ENCODE measurements at places on chromosomes 11 and 22.

DNA sequence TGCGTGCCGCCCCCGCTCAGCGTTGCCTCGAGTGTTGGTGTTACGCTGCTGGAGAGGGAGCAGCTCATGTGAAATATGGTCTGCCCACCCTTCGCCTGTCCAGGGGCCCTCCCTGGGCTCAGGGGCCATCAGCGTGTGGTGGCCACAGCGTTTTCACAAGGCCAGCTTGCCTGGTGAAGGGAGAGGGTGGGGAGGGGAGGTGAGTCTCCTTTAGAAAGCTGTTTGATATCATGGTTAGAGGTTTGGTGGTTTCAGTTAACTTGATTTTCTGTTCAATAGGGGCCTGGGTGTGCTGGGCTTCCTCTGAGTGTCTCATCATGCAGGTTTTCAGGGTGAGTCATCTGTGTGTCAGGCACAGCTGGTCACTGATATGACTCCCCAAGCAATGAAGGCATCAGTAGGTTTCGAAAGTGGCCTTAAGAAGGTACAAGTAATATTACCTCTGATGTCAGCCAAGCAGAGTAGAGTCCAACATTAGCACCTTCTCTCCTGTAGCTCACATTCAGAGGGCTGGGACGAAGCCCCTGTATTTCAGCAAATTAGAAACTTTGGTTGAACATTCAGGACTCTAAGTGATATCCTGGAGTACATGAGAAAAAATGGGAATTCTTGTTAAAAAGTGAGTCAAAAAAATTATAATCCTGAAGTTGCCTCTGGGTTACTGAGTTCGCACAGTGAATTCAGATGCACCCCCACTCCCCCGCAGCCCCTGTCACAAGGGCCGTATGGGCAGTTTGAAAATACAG, 172.5 kb downstream of the TBC1D22A start:
- no peak for DNase-seq

DNA sequence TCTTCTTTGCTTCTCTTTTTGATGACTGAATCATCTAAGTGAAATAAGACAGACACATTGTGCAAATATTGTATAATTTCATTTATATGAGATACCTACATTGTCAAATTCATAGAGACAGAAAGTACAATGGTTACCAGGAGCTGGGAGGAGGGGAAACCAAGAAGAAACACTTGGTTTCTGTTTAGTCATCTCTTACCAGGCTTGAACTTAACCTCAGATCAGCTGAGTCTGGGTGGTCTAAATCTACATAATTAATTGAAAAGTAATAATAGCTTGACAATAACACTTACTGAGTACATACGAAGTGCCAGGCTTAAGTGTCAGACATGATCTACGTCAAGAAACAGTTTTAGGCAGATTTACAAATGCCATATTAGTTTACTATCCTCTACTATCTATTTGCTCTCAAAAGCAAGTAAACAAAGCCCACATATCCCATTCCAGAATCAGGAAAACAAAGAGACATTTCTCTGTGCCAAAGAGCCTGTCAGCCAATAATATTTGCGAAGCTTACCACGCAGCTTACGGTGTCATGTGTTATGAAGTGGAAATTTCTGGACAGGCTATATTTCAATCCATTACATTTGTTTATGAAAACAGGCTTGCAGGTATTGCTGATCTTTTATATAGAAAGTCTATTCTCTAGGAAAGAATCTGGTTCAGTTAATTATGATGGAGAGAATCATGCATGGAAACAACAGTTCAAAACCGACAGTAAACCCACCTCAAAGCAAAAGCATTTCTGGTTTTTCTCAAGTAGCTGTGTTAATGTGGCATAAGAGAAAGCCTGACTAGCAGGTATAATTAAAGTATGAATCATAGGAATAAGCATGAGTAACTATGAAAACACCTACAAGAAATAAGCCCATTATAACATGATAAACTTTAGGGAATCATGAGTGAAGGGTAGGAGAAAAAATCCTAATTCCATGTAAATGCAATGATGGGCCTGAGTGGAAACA, 2.7 kb upstream of the ARHGAP42 start:
- no peak for DNase-seq

DNA sequence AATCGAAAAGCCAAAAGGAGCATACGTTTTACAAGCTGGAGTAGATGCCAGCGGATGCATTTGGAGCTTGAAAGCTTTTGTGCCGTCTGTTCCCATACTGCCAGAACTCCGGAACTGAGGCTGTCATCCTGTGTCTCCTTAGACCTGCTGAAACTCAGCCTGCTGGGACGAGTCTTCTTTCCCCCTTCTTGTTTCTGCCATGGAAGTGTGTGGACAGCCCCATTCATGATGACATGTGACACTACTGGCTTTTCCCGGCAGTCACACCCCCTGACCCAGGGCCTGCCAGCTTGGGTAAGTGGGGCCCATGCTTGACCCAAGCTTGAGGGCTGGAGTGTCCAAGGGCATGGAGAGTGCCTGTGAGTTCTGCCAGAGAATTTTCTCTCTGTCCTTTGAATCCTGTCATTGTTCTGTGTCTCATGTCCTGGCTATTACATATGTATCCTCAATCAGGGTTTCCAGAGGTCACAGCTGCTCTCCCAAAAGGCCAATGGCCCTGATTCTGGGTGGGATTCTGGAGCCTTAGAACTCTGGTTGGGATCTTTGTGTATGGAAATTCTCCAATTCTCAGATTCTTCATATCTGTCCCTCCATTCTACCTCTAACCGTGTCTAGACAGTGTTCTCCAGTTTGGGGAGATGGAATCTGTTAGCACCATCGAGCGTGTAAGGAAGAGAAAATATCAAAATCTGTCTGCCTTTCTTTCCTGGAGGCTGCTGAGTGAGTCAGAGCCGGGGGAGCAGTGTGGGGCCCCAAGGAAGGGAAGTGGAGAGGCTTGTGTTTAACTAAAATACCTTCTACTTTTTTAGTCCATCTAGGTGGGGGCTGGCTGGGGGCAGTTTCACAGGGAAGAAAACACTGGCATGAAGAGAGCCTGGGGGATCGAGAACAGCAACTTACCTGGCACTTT, 73.2 kb downstream of the KIAA1671 start:
- DNase-seq: no peak

- DNase-seq: no peak
Observed at GRCh38 chr11:62854013-62854824, 14.8 kb upstream of the WDR74 start.

DNA sequence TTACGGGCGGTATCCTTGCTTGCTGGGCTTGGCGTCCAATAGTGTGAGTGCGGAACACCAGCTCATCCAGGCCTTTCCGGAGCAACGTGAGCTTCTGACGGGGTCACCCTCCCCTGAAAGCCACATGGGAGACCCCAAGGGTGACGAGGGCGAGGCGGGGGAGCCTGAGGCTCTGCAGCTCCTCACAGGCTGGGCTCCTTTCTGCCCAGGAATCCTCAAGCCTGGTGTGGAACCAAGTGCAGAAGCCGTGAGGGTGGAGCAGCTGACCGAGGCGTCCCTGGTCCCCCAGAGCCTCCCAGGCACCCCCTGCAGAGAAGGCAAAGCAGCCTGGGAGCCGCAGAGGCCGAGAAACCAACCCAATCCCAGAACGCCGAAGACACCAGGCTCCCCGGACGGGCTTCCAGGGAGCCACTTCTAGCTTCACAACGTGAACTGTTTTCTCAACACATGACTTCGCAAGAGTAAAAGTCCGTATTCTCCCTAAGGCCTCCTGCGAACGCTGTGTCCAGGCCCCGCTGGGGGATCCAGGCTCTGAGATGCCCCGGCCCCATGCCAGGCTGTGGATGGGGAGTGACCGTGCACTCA, 530.3 kb downstream of the BRD1 start:
- DNase-seq: no peak

DNA sequence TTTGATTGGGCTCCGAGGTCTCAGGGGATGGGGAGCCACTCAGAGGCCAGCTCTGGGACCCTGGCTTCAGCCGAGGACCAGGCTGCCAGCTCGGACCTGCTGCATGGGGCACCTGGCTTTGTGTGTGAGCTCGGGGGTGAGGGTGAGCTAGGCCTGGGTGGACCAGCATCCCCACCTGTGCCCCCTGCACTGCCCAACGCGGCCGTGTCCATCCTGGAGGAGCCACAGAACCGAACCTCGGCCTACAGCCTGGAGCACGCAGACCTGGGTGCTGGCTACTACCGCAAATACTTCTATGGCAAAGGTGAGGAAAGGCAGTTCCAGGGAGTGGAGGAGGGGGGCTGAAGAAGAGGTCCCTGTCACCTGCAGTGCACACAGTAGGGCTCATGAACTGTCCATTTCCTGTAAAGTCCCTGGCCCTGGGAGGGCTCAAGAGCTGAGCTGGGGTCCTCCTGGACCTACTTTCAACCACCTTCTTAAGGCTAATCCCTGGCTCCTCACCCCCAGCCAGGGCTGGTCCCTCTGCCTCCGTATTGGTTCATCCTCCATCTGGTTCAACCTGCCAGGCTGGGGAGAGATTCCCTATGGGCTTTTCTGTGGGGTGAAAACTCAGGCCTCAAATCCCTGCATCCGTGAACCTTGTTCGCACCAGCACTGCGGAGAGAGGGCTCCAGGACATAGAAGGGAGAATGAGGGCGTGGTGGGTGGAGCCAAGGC, 3.6 kb downstream of the SIPA1 start:
- DNase-seq: no peak

DNA sequence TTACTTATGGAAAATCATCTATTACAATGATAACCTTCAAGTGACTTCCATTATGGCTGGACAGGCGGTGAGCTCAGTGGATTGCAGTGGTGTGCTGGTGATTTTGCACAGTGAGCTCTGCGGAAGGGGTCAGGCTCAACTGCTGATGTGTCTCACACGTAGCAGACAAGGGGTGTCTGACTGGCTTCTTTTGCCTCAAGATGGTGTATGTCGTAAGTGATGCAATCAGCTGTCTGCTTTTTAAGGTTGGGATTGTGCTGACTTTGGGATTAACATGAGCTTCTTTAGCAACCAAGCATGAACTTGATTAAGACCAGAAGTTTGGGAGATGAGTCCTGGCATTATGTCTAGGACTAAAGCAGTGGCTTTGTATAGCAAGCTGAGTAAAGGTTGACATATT, 49.5 kb downstream of the POLD3 start:
- DNase-seq: no peak

GRCh38 chr11:132300283-132300682, 929.9 kb downstream of the NTM start:
- no peak for DNase-seq

DNA sequence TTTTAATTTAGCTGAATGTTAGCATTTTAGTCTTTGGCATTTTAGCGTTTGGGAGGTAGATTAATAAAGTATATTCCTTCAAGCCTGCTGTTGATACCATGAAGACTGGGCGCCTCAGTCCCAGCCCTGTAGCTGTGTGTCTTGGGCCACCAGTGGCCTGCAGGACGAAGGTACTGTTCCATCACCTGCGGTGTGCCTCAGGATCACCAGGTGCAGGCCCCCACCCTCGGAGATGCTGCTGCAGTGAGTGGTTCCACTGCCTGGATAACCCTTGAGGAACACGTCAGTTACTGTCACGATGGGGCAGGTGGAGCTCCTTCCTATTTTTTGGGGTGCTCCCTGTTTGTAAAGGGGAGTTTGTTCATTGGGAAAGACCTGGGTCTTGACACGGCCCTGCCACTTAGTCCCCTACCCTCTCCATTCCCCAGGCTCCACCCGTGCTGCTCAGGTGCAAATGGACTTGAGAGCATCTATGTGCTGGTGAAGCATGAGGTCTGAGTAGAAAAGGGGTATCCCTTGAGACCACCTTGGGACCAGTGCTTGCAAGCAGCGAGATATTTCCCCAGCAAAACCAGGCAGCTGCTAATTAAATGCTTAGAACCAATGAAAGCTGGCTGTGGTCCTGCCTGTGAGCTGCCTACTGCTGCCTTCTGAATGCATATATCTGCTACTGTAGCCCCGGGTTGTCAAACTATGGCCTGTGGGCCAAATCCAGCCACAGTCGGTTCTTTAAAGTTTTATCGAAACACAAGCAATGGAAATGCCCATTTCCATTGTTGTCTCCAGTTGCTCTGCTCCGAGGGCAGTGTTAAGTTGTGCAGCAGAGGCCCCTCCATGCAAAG, 28.7 kb downstream of the INCENP start:
- no peak for DNase-seq

DNA sequence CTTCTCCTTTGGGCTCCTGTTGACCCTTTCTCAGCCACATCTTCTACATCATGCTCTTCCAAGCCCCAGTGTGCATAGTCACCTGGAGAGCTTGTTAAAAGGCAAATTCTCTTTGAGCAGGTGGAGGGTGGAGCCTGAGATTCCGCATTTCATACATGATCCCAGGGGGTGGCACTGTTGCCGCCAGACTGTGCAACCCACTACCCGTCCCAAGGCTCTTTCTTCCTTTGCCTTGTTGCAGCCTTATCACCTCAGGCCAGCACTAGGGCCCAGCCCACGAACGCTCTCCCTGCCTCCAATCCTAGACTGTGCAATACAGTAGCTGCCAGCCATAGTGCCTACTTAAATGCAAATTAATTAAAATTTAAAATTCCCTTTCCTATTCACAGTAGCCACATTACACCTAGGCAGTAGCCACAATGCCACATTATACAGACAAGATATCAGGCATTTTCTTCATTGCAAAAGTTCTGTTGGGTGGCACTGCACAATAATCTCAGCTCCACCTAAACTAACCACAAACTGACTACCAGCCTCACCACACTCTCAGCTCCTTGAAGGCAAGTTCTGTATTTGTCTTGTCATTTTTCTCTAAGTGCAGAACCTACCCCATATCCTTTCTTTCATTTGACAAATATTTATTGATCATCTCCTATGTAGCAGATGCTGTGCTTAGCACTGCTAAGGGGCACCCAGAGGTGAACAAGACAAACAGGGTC, 4.6 kb upstream of the KCNJ5 start:
- DNase-seq: no peak

GRCh38 chr11:83303316-83303715, 17.1 kb upstream of the CCDC90B start:
- DNase-seq: no peak

- no peak for DNase-seq
Observed at GRCh38 chr11:126990716-126991480, 9.7 kb downstream of the KIRREL3 start.

DNA sequence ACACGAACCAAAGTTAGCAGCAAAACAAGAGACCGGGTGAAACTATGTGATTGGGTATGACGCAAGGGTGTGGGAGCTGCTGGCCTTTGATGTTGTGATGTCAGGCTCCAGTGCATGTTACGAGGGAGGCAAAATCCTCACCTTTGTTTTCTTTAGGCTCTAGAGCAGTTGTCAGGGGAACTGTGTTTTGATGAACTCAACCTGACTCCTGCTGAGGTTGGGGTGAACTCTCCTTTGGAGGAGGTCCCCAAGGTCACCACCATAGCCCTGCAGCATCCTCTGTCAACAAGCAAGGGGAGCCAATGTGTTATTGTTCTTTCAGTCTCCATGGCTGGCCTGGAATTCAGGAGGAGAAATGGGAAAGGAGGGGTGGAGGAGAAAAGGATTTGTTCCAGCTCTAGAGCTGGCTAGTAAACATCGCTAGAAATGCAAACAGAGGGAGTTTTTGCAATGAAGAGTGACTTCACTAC, 33.8 kb downstream of the RASSF10 start:
- DNase-seq: no peak

All from stimulated activated CD4-positive, alpha-beta T cell treated with anti-CD3 and anti-CD28 coated beads, Interleukin-1b, Interleukin-23, amount 100 ng/mL, for 1 hour (primary cell).